ENCODE measurements at places on chromosomes 13 and 19.

DNA sequence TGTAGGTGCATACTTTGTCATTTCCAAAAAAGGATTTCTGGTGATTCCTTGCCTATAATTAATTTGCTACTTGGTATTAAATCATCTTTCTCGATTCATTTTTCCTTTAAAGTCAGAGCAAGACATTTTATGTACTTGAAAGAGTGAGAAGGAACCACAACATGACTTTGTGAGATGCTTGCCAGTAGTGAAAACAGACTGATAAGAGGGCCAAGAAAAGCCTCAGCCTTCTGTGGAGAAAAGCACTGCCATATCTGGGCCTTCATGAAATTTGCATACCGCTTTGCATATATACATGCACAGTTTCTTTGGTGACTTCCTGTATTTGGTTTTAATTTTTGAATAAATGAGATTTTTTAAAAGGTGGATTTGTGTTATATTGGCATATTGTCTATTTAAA lies 128.4 kb downstream of the CDK8 start:
- no peak for DNase-seq

GRCh38 chr13:91162180-91162579 lies 185.3 kb upstream of the MIR17HG start:
- no peak for DNase-seq

DNA sequence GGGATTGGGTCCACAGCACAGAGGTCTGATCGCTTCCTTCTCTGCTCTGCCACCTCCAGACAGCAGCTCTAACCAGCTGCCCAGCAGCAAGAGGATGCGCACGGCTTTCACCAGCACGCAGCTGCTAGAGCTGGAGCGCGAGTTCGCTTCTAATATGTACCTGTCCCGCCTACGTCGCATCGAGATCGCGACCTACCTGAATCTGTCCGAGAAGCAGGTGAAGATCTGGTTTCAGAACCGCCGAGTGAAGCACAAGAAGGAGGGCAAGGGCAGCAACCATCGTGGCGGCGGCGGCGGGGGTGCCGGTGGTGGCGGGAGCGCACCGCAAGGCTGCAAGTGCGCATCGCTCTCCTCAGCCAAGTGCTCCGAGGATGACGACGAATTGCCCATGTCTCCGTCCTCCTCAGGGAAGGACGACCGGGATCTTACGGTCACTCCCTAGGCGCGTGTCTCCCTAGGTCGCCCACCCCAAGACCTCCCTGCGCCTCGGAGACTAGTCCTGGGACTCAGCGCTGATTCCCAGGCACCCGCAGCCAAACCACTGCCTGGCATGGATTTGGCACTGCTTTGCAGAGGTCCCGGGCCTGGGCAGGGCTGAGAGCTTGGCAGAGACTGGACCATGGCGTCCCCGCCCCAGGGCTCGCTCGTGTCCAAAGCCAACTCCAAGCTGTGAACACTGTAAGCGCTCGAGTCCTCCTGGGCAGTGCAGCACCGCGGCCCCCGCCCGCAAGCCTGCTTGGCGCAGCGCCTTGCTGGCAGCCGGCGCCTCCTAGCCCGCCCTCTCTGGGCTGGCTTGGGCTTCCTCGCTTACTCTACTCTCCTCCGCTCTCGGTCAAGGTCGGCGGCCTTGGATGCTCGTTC lies 1.5 kb downstream of the GSX1 start:
- no peak for DNase-seq

- no peak for DNase-seq
Observed at GRCh38 chr13:40121722-40122121, 466.3 kb downstream of the COG6 start.

DNA sequence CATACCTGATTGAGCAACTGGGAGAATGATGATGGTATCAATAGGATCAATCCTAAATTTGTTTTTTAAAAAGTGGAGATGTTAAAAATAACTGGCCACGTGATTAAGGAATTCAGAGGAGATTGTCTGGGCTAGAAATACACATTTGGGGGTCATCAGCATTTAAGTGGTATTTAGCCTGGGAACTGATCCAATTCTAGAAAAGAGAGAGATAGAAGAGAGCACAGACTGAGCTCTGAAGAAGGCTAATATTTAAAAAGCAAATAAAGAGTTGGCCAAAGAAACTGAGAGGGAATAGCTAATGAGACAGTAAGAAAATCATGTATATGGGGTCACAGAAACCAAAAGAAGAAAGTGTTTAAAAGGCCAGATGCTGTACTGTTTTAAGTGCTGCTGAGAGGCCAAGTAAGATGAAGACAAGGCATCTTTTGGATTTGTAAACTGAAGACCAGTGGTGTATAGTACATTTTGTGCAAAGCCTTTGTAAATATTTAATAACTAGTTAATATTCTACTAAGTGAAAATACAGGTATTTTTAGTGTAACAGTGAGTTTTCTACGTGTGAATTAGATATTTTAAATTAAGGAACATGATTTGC lies 40.2 kb downstream of the UBL3 start:
- DNase-seq, result no peak

Measured in omental fat pad (tissue), 4 donors.